CD4-positive, alpha-beta T cell treated with Interleukin-6 at 100 ng/mL for 8 hours (primary cell): ENCODE measurements at places on chromosomes 5 and 9.

DNA sequence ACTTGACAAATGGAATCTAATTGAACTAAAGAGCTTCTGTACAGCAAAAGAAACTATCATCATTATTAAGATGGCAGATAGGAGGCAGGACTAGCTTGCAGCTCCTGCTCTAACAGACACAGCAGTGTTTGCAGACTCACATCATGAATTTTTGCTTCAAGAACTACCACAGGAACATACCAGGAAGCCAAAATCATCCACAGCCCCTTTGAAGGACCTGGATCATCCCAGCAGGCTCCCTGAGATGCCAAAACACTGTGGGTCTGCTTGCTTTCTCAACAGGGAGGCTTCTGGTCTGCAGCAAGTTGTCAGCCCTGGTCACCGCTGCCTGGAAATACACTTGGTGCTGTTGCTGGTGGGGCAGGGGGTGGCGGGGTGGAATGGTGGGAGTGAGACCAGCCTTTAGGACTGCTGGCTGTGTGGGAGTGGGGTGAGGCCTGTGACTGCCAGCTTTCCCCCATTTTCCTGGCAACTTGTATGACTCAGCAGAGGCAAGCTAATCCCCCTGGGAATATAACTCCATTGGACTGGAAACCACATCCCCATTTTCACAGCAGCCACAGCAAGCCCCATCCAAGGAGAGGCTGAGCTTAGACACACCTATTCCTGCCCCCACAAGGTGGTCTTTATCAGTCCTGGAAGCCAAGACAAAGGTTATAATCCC, 533.8 kb upstream of the CYLC2 start:
- DNase-seq = no peak

DNA sequence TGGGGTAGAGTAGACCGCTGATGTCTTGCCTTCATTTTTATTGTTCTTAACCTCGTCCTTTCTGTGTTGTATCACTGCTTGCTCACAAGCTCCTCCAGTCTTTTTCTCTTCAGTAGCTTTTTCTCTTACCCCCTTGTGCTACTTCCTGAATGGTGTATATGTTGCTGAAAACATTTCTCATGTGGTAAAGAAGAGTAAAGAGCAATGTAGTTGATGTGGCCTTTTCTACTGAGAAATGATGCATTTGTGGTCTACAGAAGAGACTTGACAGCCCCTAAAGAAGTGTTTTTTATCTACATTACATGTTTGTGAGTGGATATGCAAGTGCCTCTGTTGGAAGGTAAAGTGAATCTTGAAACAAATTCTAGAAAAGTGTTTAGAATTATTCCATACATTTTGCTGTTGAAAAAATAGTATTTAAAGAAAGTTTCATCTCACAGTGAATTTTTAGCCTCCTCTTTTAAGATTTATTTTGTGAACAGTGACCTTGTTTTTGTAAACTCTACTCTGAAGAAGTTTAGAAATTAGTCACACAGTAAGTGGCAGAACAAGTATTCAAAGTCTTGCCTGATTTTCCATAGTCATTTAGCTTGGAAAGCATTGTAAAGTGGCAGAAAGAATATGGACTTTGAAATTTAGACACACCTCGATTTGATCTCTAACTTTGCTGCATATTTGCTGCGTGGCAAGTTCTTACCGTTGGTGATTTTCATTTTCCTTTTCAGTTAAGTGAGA, 17.4 kb downstream of the CDC42SE2 start:
- peak; percentile 79 for DNase-seq

DNA sequence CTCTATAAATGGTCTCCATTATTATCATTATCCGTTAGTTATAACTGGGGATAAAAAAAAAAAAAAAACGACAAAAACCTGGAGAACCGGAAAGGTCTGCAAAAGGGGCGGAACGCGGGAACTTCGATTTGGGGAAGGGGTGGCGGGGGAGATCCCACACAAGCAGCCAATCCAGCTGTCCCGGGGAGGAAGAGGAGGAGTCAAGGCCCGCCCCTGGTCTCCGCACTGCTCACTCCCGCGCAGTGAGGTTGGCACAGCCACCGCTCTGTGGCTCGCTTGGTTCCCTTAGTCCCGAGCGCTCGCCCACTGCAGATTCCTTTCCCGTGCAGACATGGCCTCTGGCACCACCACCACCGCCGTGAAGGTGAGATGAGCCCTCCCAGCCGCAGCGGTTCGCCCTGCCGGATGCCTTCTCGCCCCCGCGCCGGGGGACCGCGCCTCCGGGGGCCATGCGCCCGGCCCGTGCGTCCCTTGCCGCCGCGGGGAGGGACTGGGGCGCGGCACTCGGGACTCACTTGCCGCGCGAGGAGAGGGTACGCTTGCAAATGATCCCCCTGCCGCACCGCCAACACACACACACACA, at the start of gene MTAP:
TSS of gene MTAP (plus strand) at position 219 of the 583 bp plus-strand sequence. CDS start at position 332, 113 bp downstream.
- peak; percentile 68 for DNase-seq

DNA sequence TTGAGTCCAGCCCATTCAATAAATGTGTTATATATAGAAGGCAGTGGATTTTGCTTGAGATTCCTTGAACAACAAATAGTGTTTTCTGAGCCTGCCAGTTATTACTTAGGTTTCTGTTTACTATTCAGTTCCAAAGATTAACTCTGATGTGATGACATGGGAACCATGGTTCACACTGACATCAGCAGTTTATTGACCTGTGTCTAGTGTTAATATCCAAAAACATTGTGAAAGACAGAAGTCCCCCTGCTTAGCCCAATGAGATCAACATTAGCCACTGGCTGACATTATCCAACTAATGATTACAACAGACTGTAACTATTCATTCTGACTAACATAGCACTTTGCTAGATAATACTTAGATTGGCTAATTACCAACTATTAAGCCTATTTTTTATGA, 14.9 kb downstream of the APBA1 start:
- DNase-seq = no peak

DNA sequence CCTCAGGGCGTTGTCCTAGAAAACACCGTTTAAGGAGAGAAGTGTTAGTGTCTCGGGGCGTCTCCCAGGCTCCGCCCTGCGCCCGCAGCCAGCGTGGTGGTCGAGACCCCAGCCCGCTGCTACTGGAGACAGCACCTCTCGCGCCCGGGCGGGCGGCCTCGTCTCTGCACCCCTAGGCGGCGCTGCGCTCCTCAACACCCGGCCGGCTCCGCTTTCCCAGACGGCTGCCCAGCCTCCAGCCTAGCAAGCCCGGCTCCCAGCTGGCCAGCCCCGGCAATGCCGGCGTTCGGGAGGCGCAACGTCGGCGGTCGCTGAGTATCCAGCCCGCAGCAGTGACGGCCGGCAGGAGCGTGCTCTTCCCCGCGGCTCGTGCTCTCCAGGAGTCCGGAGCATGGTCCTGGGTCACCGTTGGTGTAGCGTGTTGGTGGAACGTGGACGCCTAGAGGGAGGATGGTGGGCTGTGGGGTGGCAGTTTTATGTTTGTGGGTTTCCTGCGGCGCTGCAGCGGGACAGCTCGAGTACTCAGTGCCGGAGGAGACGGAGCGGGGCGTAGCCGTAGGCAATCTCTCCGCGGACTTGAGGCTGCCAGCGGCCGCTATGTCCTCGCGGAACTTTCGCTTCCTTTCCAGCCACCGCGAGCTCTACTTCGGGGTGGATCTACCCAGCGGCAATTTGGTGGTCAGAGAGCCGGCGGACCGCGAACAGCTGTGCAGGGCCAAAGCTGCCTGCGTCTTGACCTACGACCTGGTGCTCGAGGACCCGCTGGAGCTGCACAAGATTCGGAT, 536 bp downstream of the PCDHAC1 start:
- no peak for DNase-seq

- no peak for DNase-seq
These were observed 118.7 kb upstream of the ATP10B start for GRCh38 chr5:160970605-160971191.

DNA sequence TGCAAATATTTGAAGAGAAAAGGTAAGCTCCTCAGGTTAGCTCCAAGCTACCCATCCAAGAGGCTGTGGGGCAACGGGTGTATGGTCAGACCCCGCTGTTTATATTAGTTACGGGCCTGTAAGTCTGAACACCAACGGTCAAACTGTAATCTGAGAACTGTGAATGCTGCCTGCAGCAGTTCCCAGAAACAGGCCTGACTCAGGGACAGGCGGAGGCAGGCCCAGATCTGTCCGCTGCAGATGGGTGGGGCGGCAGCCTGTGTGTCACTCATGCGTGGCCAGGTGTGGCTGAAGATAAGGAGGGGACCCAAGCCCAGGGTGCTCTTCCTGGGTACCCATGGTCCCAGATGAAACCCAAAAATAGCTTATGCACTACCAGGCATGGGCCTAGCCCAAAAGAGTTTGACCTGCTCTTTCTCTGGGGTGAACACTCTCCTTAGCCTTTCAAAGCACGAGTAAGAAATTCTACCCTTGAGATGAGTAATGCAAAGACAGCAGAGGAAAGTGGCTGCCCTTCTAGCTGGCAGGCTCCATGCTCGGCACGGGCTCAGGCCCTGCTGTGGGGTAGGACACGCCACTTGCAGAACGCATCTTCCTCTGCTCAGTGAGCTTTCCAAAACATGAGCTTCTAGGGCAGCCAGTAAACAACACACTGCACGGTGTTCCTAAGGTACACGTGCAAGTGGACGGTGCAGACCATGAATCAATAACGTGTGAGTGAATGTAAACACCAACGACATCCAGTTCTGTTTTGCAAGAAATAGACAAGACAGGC, 9.1 kb downstream of the UBAC1 start:
- no peak for DNase-seq

DNA sequence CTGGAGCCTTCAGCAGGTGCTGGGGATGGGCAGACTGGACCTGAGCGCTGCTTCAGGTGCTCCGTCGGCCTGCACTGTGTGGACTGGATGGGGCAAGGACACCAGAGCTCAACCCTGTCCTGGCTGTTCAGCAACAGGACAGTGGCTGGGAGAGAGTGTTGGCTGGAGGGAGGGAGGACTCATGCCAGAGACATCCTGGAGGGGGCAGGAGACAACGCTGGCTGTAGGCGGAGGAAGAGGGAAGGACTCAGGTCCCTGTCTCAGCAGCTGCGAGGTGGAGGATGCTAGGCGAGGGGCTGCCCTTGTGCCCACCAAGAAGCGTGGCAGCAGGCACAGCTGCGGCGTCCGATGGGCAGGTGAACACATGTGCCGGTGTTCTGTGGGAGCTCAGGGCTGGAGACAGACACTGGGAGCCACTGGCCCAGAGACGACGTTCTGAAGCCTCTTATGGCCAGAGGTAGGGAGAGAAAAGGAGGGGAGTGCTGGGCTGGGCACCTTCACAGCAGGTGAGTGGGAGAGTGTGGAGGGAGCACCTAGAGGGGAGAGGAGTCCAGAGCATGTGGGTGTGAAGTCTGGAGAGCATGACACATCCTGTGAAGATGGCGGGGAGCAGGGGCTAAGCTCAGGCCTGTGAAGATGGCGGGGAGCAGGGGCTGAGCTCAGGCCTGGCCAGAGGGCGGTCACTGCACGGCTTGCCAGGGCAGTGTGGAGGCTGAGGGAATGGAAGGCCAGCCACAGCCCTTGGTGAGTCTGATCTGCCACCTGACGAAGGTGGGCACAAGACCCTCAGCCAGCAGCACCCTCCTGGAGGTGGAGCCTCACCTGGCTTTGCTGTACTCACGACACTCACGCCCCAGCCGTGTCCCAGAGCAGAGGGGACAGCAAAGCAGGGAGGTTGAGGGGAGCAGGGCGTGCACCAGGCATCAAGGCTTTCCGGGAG, 79.1 kb upstream of the FCN1 start:
- DNase-seq = no peak

DNA sequence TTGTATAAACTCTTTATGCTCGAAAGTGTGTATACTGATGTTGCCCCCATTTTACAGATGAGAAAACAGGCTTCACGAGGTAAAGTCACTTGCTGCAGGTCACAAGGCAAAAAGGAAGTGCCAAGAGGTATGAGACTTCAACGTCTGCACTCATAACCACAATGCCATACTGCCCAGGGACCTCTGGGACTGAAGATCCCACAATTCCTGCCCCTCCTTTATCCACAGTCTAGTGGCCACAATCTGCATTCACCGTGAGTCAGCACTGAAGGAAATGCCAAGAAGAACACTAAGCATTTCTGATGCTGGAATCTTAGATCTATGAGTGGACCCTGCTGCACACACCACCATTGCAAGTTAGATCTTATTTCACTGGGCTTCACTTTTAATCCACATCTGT, 37.3 kb downstream of the MED27 start:
- DNase-seq = no peak

DNA sequence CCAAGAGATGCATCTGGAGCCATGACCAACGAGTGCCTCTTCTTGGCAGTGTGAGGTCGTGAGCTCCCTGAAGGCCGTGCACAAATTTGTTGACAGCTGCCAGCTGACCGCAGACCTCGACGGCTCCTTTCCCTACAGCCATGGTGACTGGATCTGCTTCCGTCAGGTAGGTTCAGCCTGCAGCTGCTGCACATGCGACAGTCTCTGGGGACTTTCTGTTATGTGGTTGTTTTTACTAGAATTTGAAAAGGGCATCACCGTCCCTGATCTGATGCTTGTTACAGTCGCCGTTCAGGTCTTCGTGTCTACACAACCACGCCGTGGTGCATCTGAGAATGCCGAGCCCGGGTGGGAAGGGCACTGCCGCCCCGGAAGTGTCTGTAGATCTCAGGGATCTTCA, 36.5 kb upstream of the LRRC14B start:
- DNase-seq = no peak

- DNase-seq = no peak
These were observed 36.4 kb downstream of the C6 start for GRCh38 chr5:41176952-41177351.

DNA sequence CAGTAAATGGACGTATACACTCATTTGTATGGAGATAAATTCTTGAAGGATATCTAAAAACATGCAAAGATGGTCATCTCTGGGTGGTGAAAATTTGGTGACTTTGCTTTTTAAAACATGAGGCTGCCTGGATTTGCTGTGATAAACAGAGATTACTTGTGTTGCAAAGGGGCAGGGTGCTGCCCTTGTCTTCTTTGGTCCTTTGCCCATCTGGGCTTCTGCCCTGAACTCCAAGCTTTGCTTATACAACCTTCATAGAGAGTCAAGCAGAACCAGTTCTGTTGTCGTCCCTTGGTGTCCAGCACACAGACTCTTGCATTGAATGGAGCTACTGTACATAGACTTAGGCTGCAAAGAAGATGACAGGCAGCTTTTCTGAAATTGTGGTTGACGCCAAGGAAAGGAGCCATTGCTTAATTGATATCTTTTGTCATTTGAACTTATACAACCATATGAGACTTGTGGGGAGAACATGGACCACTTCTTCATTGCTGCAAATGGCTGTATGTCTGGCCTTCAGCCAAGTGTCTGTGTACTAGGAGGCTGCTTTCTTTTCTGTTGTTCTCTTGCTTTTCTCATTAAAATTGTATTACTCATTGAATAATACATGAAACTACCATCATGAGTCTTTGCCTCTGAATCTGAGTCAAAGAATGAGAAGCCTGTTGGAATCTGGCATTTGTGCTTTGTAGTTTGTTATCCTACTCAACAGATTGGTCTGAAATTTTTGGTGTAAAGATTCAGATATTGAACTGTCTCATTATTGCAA, 152.5 kb downstream of the DMRT2 start:
- DNase-seq = no peak

DNA sequence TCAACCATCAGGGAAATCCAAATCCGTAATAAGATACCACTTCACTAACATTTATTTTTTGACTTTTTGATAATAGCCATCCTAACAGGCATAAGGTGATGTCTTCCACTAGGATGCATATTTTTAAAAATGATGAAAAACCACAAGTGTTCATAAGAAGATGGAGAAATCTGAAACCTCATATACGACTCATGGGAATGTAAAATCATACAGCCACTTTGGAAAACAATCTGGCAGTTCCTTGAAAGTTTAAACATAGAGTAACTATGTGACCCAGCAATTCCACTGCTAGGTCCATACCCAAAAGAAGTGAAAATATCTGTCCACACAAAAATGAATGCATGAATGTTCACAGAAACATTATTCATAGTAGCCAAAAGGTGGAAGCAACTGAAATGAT, 431.0 kb downstream of the ENC1 start:
- no peak for DNase-seq
